Diencephalon (tissue), 1 donor: ENCODE measurements at places on chromosomes 16 and 17. TPM values are rescaled to one million over a fixed set of nuclear protein-coding genes. Genes with fewer than 3 reads are reported as not detected.

Gene TAT
- not detected for total RNA-seq

Gene PRRT2
- 34.1 TPM for total RNA-seq

Gene AANAT
- not detected for total RNA-seq

Gene CHST5
- 0.92 TPM for total RNA-seq

Gene GPRC5C
- 9.9 TPM for total RNA-seq

Gene NPIPB6
- 0.92 TPM for total RNA-seq

Gene SECTM1
- total RNA-seq = 5.8 TPM

Gene DPEP3
- total RNA-seq = 0.23 TPM

Gene ITGAD
- not detected for total RNA-seq

Gene CDH15
- 0.23 TPM for total RNA-seq

Gene PAQR4
- total RNA-seq = 28.4 TPM

Gene QPRT
- total RNA-seq = 4.8 TPM

Gene E2F4
- 20.1 TPM for total RNA-seq
